MG63 (cell line): ENCODE measurements at places on chromosomes 11 and 22. TPM values are rescaled to one million over a fixed set of nuclear protein-coding genes. Genes with fewer than 3 reads are reported as not detected.

Gene CARD10
- total RNA-seq, result 17.1 and 18.9 TPM in 2 replicates

- no peak for DNase-seq
Observed at GRCh38 chr11:101915791-101916291, 481 bp downstream of the ANGPTL5 start.

Gene TEX12
- total RNA-seq, result not detected in 2 replicates

GRCh38 chr11:94307101-94307791 lies 2.9 kb downstream of the IZUMO1R start:
- DNase-seq, result no peak

DNA sequence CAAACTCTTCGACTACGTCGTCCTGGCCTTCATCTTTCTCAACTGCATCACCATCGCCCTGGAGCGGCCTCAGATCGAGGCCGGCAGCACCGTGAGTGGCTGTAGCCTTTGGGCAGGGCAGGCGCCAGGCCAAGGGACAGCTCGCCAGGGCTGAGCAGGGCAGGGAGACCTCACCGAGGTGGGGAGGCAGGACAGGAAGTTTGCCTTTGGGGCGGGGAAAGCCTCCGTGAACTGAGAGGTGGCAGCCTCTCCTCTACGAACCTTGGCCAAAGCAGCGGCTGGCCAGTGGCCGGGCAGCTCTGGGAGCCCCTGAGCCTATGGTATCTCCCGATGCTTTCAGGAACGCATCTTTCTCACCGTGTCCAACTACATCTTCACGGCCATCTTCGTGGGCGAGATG lies 93.2 kb downstream of the CACNA1I start:
- peak; percentile 12 for DNase-seq

DNA sequence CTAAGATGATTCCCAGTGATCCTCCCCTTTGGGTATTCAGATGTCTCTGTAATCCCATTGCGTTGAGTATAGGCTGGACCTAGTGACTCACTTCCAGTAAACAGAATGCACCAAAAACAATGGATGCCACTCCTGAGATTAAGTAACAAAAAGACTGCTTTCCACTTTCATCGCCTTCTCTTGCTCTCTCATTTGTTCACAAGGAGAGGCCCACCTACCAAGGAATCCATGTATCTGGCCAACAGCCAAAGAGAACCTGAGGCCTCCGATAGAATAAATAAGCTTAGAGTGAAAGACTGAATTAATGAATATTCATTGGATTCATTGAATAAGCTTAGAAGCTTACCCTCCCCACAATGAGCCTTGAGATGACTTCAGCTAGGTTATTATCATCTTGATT lies 454.6 kb downstream of the KCNA4 start:
- DNase-seq, result no peak

GRCh38 chr22:25068707-25069106 lies 116.2 kb downstream of the KIAA1671 start:
- DNase-seq, result no peak

Gene RASL10A
- total RNA-seq, result not detected in 2 replicates
